ENCODE measurements at places on chromosomes 3 and 15.

DNA sequence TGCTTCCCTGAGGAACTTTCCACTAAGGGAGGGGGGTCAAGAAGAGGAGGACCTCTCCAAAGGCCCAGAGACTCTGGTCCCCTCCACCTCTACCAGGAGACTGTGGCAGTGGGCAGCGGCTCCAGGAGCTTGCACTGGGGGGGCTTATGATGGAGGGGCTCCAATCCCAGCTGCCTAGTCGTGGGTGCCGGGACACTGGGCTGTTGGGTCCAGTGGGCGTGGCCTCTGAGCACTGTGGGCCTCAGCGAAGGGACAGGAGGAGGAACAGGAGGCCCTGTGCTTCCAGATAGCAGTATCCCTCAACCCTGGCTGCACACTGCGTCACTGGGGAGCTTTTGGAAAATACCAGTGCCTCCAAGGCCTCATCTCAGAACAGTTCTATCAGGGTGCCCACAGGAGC, 13.5 kb upstream of the DLL4 start:
- DNase-seq: peak; percentile 21

- DNase-seq: no peak
Measured at GRCh38 chr3:61935814-61936213, 374.4 kb downstream of the PTPRG start.

DNA sequence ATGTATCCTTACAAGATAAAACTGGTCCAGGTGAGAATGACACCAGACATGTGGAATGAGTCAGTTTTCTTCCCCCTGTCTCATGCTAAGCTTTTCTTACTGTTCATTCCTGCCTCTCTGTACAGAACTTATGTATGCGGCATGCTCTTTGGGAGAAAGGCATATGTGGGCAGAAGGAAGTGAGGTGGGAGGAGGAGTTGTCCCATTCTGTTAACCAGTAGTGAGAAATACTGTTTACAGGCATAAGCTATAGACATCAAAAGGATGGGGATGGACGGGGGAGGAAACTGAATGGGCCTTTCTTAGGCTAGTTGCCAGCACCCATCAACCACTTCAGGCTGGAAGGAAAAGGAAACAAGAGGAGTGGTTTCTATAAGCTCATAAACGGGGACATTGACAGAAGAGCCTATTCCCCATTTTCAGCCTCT, 143.6 kb upstream of the BHLHE40 start:
- DNase-seq: no peak

GRCh38 chr3:39978308-39978707, 168.9 kb downstream of the MYRIP start:
- no peak for DNase-seq

DNA sequence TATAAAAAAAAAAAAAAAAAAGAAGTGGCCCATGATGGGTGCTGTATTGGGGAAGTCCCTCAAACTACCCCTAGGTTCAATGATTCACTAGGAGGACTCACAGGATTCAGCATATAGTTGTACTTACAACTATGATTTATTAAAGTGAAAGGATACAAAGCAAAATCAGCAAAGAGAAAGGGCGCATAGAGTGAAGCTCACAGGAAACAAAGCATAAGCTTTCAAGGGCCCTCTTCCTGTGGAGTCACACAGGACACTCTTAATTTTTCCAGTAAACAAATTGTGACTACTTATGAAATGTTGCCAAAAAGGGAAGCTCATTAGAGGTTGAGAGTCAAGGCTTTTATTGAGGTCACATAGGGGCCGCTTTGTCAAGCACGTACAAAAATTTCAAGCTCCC, 153.7 kb upstream of the GAP43 start:
- no peak for DNase-seq

DNA sequence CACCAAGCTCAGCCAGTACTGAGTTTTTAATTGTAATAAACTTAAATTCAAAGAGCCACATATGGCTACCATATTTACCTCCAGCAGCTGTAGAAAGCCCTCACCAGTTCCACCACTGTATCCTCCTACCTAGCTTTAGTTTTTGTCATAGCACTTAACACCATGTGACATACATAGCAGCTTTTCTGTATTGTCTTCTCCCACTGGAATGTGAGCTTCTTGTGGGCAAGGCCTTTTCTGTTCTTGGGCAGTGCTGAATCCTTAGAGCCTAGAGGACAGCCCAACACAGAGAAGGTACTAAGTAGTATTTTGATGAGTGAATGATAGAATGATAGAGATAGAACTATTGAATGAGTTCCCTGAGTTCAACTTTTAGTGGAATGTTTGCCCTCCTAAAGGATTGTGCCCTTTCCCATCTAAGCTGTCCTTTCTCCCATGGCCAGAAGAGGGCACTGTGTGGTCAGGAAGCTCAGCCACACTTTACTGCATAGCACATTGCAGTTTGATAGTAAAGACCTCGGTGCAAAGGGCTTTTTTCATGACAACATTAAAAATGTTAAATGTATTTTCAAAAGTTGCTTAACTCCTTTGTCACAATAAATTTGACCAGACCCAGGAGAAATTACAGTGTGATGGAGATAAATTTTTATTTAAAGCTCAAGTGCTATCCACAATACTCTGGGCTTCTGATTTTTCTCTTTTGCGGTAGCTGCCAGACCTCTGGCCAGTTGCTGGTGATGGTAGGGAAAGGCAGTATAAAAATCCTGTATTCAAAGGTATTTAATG, 115.8 kb downstream of the GHSR start:
- peak; percentile 85 for DNase-seq

All from osteoblast (primary cell).